ENCODE measurements at places on chromosomes 2 and 18.

- DNase-seq: no peak
Observed at GRCh38 chr2:224882291-224883171, 159.7 kb downstream of the DOCK10 start.

GRCh38 chr2:233476651-233477547 lies 89.7 kb downstream of the USP40 start:
- no peak for DNase-seq

DNA sequence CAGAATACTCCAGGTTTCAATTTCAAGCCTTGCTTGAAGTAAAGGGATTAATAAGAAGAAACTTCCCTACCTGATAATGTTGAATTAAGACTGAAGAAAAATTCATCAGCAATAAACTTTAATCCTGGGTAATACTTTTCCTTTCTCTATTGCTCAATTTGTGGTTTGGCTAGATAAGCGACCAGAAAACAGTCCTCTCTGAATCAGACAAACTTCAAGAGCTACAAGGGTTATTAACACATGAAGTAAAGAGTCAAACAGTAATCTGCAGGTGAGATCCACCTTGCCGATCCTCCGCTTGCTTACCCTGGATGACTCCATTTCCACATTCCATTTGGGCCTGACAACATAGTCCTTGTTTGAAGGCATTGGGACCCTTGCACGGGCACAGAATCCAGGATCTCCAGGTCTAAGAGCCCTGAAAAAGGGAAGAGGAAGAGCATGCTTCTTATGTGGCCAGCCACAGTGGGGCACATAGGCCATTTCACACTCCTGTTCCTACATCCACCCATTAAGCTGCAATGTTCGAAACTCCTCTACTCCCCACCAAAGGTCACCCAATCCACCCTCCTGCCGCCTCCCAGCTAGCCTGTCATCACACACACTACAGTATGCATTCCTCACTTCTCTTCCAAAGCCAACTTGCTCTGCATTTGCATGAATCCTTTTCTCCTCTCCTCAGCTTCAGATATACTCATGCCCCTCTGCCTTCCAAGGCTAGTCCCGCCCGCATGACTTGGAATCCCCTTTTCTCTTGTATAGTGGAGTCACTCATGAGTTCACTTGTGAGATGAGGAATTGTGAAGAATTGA lies 39.8 kb downstream of the IWS1 start:
- DNase-seq: no peak

- DNase-seq: no peak
Observed at GRCh38 chr2:25853038-25853638, 25.1 kb downstream of the ASXL2 start.

DNA sequence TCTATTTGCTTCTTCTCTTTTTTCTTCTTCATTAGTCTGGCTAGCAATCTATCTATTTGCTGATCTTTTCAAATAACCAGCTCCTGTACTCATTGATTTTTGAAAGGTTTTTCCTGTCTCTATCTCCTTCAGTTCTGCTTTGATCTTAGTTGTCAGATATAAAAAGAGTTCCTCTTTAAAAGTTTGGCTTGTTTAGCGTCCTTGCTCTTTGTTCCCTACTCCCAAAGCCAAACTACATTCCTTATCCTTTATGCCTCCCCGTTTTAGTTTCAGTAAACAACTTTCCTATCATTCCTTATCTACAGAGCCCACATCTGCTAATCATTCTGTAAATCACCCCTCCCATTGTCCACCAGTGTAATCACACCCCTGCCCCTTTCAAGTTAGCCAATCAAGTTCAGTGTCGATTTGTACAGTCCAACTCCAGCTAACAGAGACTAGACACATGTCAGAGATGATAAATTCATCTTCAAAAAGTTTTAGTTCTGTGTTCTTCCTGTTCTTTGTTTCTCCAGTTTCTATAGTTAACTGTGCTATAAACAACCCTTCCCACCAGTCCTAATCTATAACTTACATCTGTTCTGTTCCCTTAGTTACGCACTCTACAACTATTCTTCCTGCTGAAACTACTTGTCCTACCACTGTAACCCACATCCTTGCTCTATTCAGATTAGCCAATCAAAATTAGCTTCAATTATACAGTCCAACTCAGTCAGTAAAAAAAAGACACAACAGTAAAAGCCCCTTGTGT lies 44.4 kb downstream of the TFPI start:
- no peak for DNase-seq

GRCh38 chr2:120516679-120517314 lies 170.9 kb downstream of the INHBB start:
- no peak for DNase-seq

DNA sequence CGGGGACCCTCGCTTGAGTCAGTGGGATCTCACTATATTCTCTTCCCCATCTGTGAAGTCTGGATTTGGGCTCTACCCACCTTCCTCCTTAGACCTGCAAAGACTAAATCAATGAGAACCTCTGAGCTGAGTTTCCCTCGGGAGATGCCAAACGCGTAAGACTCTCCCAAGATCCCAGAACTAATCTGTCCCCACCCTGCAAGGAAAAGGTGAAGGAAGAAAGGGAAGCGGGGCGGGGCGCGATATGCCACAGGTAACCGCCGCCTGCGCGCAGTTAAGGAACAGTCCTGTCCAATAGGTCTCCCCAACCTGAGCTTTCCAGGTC lies 780 bp downstream of the SRD5A2 start:
- no peak for DNase-seq

GRCh38 chr2:100270381-100271146 lies 51.7 kb downstream of the LONRF2 start:
- no peak for DNase-seq

GRCh38 chr2:193774166-193774565 lies 1579.4 kb upstream of the TMEFF2 start:
- DNase-seq: no peak

- DNase-seq: no peak
Observed at GRCh38 chr2:10482460-10482859, 34.3 kb upstream of the ODC1 start.

DNA sequence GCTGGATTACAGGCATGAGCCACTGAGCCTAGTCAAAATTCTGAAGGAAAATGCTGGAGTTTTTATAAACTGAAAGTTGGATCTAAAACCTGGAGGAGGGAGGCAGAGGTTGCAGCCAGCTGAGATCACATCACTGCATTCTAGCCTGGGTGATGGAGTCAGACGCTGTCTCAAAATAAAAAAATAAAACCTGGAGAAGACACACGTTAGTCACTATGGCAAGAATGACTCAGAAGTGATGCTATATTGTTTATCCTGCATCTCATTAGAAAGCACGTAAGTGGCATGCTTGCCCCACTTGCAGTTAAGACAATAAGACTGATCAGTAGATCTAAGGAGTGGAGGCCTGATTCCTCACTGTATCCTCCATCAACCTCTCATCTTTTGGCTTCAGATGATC lies 106.6 kb upstream of the STON1 start:
- no peak for DNase-seq

GRCh38 chr2:25301453-25302352 lies 40.0 kb downstream of the DNMT3A start:
- no peak for DNase-seq

DNA sequence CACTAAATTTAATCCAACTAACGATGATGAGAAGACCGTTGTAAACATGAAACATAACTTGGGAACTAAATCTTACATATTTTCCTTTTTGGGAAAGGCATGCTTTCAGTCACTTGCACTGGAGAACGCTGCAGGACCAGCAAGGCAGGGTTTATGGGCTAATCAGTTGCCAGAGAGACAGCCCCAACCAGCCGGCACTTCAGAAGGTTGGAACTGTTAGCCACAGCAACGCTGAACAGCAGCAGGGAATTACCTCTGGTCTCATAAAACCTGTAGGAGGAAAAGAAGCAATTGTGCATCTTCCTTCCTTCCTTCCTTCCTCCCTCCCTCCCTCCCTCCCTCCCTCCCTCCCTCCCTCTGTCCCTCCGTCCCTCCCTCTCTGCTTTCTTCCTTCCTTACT lies 33.9 kb upstream of the SIX2 start:
- no peak for DNase-seq

- DNase-seq: no peak
Observed at GRCh38 chr18:69414184-69414583, 13.5 kb downstream of the DOK6 start.

- DNase-seq: no peak
Observed at GRCh38 chr2:49640630-49641029, 486.3 kb upstream of the FSHR start.

GRCh38 chr2:232488097-232488711 lies 570 bp upstream of the ECEL1 start:
- DNase-seq: no peak

DNA sequence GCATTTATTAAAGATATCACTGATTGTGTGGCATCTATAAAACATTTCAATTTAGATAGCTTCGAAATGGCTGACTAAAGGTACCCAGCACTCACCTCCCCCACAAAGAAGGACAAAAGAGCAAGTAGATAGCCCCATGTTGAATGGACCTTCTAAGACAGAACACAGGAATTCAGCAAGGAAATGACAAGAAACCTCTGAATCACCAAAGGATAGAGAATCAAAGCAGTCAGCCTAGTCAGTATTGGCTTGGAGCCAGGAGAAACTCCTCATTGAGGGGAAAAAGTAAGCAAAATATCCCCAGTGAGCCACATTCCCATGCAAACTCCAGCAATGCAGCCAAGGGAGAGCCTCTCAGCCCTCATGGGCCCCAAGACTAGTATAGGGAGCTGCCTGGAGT lies 113.7 kb downstream of the BARD1 start:
- DNase-seq: no peak

- DNase-seq: no peak
Observed at GRCh38 chr18:21047126-21047525, 64.5 kb downstream of the ROCK1 start.

- no peak for DNase-seq
Observed at GRCh38 chr2:48474574-48475298, 55.2 kb upstream of the STON1 start.

- no peak for DNase-seq
Observed at GRCh38 chr2:145692971-145693478, 1173.1 kb upstream of the ZEB2 start.

GRCh38 chr2:467543-467891 lies 179.6 kb upstream of the ALKAL2 start:
- no peak for DNase-seq

GRCh38 chr2:215082446-215082845 lies 56.0 kb downstream of the ABCA12 start:
- DNase-seq: no peak

DNA sequence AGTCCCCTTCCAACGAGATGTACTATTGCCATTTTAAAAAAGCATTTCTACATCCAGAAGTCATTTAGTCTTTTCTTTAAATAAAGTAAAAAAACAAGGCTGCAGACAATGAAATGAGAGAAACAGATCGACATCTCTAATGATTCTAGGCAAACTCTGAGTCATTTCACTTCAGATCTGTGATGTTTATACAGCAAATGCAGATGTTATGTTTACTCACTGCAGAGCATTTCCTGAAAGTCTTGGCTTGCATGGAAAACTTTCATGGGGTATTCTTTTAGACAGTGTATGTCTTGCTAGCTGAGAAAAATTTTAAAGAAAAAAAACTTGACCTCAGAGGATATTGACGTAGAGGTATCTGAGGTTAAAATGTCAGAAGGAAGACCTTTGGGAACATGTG lies 797.4 kb downstream of the CNTNAP5 start:
- no peak for DNase-seq

DNA sequence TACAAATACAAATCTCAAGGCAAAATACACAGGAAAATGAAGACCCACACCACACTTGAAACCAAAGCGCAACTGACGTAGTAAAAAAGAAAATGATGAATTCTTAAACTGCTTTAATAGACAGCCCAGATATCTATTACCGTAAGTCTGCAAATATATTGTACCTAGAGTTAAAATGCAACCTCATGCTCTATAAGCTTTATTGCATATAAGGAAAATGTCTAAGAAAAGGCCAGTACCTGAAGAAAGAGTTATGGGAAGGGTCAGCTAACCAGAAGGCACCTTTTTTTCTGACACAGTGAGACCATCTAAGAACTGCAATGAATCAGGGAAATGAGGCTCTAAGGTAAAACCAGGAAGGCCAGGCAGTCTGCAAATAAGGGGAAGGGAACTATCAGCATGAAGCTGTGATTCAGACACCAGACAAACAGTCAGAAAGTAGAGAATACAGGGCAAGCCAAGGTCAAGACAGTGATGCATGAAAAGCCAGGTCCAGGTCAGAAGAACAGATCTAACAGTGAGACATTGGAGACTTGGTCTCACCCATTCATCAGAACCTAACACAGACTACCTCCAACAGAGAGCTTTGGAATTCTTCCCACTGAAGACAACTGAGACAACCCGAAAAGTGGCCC lies 46.9 kb downstream of the PDE11A start:
- no peak for DNase-seq

- DNase-seq: no peak
Observed at GRCh38 chr2:30139131-30139870, 7.5 kb upstream of the YPEL5 start.

GRCh38 chr18:61448316-61448715 lies 115.1 kb downstream of the CDH20 start:
- DNase-seq: no peak

DNA sequence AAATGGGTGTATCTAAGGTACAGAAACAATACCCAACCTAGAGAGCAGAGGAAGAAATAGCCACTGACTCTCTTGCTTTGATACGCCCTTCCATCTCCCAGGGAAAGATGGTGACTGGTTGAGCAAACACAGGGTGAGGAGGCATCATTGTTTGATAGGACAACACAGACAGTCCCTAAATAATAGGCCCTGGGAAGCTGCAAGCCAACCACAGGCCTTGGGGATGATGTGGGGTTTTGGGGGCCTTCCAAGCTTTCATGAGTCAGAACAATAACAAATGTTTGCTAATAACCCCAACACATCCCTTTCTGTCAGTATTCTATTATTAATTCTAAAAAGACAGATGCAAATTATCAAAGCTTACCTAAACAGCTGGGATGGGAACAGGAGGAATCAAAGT lies 9.8 kb downstream of the LGALSL start:
- DNase-seq: no peak

GRCh38 chr2:111910609-111911277 lies 12.3 kb downstream of the MERTK start:
- peak; percentile 28 for DNase-seq

DNA sequence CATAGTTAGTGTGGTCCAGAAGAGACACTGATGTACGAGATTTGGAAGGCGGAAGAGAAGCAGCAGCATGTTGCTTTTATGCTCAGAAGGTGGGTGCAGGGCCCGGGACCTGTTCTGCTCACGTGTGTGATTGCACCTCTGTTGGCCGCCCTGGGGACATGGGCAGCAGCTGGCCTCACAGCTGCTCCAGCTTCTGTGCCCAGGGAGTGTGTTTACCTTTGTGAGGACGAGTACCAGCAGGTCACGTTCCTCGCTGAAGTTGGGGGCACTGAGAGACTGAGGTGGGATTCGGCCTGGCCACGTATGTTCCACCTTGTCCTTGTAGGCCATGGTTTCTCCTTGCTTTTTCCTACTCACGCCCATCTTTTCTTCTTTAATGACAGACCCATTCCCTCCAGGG lies 86.3 kb downstream of the PMAIP1 start:
- DNase-seq: no peak

GRCh38 chr2:27431395-27431794 lies 3.0 kb downstream of the NRBP1 start:
- no peak for DNase-seq

DNA sequence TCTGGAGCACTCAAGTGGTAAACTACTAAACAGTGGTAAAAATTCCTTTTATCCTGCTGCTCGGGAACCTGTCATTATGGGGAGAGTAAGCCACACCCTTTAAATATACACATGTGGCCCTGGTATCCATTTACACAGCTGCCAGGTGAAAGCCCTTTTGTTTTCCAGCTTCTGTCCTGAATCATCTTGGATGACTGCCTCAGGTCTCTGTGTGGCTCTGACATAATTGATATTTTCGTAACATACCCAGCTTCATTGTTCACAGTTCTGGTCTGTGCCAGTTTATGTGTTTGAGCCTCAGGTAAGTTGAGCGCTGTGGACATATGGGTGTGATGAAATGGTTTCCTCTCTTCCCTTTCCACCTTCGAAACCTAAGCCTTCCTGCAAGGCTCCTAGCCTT lies 15.7 kb upstream of the TTC39C start:
- DNase-seq: peak; percentile 97

Measured in NCI-H345 (cell line).